Fibroblast of skin of left quadriceps (primary cell): ENCODE measurements at places on chromosomes 4 and X.

GRCh38 chrX:134631426-134632346 is 26.6 kb downstream of the PLAC1 start:
- peak; percentile 89 for DNase-seq

- DNase-seq = no peak
These were observed 2.5 kb downstream of the POU3F4 start for GRCh38 chrX:83510510-83511062.

DNA sequence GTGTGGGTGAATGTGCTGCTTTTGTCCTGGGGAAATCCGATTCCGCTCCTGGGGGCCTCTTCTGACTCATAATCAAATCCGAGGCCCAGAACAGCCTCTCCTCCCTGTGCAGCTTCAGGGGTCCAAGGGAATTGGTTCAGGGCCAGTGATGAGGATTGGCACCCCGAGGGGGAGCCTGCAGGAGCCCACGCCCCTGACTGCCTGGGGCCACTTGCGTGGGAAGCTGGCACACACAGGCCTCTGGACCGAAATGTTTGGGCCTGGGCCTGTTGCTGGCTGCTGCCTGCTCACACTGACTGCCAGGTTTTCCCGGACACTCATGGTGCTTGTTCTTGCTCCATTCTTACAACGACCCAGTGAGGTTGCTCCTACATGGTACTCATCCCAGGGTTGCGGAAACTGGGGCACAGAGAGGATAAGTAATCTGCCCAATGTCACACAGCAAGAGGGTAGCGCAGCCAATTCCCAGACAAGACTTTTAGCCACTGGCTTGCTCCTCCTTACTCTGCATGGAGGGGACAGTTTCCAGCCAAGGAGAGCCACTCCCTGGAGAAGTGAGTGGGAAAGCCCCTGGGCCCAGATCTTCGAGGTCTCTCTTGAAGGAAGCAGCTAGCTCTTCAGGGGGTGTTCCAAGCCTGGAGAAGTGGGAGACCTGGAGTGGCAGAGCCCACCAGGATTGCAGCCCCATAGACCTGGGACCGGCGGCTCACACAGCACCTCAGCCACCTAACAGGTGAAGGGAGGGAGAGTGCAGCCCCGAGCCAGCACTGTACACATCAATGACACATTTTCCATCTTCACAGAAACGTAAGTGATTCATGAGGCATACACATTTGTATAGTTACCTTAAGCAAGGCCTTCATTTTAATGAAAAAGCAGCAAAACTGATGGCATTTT is 20.3 kb downstream of the CFAP99 start:
- no peak for DNase-seq

- DNase-seq = no peak
These were observed 62.7 kb downstream of the KDM6A start for GRCh38 chrX:44935640-44936039.

DNA sequence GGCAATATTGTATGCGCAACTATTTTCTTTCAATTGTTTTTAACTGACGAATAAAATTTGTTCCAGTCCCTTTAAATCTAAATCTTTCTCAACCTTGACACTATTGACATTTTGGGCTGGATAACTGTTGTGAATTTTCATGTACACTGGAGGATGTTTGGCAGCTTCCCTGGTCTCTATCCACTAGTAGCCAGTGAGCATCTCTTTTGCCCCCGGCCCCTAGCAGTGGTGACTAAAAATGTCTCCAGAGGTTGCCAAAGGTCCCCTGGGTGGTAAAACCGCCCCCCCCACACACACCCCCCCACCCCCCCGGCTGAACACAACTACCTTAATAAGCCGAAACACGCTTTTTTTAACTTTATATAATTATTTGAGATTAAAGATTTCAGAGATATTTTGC is 514 bp downstream of the FANCB start:
- DNase-seq = no peak

- no peak for DNase-seq
These were observed 10.6 kb upstream of the HMX1 start for GRCh38 chr4:8882239-8882638.

DNA sequence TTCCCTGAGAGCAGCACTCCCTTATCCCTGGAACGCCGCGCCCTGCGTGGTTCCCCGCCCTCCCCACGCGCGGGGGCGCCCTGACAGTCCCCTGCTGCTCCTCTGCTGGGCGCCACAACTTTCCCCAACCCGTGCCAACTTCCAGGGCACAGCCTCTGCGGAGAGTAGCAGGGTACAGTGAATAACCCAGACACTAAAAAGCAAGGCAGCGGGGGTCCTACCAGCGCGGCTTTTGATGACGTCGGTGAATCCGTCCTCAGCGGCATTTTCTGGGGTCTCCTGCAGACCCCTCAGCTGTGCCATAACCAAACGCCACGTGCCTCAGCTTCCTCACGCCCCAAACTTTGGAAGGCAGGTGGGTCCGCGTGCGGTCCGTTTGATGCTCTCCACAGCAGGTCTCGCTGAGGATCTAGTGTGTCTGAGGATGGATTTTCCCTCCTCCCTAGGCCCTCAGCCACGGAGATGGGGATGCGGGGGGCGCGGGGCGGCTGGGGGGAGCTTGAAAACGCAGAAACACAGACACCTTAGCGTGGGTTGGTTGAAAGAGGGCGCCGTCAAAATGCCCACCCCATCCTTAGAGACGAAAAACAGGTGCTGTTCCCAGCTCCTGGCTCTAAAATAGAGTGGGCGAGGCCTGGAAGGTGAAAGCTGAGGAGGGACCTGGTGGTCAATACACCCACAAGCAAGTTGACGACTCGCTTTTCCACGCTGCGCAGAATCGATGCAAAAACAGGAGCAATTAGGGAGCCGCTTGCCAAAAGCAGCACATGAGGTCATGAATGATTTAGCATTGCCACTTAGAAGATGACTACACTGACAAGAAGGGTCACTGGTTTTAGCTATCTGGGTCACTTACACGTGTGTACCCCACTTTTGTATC is 405.6 kb downstream of the FAM47A start:
- no peak for DNase-seq

GRCh38 chr4:83113429-83113786 is 1.1 kb downstream of the PLAC8 start:
- no peak for DNase-seq
